ENCODE measurements at places on chromosomes 7 and 10.

DNA sequence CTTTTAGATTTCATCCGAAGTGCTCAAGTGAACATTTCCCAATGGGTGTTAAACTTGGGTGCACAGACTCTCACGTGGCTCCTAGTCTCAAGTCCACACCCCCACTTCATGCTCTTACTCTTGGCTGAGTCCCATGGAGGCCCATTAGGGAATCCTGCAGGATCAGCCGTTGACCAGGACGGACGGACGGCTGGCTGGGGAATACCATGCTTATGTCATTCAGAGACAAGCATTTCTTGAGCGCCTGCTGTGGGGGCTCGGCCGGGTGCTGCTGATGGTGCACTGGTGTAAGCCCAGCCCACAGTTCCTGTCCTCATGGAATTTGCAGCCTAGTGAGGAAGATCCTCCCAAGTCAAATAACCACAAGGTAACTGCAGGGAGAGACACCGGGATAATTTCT lies 44.7 kb downstream of the PITRM1 start:
- DNase-seq, result no peak

- no peak for DNase-seq
Measured at GRCh38 chr10:95335933-95336699, 45.3 kb upstream of the PDLIM1 start.

GRCh38 chr10:18620856-18621255 lies 30.5 kb downstream of the NSUN6 start:
- no peak for DNase-seq

DNA sequence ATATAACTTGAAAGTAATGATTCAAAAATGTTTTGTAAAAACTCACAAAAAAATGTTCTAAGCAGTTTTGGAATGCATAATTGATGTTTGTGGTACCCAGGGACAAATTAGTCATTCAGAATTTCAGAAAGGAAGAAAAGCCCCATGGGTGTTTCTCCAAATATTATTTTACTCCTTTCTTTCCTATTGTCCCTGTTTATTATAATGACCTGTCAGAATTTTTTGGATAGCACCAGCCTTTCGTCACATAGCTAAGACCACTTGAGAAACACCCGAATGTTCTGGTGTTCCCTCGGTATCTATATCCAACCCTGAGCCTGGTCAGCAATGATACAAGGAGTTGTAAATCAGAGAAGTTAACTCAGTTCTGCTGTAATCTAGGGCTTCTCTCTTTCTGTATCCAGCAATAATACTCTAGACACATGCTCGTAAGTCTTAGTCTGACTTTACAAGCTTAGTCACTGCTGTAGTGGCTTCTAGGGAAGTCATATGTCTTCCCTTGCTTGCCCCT lies 64.8 kb upstream of the MEOX2 start:
- no peak for DNase-seq

DNA sequence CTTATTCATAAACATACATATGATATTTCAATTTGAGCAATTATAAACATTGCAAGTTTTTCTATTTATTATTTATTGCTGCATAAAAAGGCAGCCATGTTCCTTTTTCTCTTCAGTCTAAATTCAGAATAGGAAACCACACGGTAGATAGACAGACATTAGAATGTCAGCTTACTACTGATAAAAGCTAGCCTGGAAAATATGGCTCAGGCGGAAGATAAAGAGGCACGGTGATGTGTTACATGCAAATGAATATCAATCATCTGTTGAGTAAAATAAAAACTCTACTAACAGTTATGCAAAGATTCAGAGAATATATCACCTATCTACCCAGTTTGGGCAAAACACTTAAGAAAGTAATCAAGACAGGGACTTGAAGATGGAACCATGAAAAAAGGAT lies 73.5 kb upstream of the PDSS1 start:
- DNase-seq, result no peak

GRCh38 chr10:128568041-128568440 lies 441.8 kb upstream of the MKI67 start:
- DNase-seq, result no peak

GRCh38 chr10:16965740-16966447 lies 148.7 kb upstream of the RSU1 start:
- no peak for DNase-seq

GRCh38 chr7:133529861-133530260 lies 277.0 kb downstream of the EXOC4 start:
- DNase-seq, result no peak

DNA sequence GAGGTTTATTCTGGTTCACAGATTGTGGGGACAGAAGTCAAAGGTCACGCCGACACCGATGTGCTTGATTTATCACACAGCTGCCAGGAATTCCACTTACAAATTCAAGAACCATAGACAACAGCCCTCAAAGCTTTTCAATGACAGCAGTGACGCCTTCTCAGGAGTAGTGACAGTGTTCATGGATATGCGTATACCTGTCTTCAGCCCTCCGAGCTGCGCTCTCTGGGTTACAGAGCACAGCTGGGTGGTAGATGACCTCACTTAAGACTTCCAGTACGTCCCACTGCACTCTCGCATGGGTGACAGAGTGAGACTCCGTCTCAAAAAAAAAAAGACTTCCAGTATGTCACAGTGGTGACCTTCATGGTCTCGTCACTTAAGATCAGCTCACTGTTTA lies 108.5 kb downstream of the TCERG1L start:
- no peak for DNase-seq

DNA sequence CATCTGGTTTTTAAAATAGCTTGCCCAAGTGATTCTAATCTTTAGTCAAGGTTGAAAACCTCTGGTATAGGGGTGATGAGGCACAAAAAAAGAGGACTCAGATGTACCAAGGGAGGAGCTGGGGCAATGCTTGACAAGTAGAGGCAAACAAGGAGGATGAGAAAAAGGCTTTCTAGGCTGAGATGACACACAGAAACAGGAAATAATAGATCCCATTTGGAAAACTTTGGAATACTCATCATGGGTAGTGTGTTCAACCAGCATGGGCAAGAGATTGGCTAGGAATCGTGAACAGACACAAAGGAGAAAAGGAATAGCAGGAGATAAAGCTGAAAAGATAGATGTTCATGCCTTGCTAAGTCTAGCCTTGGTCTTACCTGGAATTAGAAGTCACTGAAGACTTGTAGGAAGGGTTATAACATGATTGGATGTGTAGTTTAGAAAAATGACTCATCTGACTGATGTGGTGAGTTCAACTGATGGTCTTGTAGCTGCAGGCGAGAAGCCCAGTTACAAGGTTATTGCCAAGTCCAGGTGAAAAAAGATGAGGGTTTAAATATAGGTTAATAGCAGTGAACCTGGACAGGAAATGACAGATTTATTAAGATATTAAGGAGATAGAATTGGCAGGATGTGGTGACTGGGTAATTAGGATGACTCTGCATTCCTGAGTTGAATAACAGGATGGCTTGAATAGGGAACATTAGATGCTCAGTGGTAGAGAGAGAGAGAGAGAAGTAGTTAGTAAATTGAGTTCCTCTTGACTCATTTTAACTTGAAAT lies 214.0 kb upstream of the LRGUK start:
- no peak for DNase-seq

GRCh38 chr7:40880581-40880980 lies 745.8 kb downstream of the SUGCT start:
- DNase-seq, result no peak

DNA sequence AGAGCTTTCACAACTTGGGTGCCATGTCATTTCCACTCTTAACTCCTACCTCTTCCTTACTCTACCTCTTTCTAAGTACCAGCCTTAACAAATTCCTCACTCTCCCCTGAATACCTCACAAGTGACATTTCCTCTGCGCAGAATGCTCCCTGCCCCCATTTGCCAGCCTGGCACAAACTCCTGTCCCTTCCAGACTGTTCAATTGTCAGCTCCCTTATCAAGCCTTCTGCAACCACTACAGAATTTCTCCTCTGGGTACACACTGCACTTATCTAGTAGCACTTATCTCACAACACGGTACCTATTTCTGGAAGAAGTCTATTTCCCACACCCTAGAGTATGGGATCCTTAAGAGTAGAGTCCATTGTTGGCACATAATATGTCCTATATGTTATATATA lies 39.1 kb upstream of the ANAPC16 start:
- no peak for DNase-seq

DNA sequence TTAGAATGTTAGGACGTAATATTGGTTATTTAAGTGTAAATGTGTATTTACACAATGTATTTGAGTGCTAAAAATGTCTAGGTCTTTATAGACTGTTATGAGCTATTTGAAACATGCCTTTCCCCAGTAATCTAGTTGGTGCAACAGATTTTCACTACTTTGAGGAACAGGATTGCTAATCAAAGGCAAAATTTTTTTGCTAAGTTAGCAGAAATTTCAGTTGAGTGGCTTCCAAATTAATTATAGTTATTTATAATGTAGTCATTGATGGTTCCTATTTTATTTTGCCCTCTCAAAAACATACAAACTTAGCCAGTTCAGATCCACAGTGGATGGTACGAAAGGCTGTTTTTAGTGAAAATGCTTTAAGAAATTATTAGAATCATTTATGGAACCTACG lies 78.7 kb upstream of the LYZL2 start:
- DNase-seq, result no peak

GRCh38 chr10:95600158-95600557 lies 39.0 kb upstream of the SORBS1 start:
- DNase-seq, result no peak

DNA sequence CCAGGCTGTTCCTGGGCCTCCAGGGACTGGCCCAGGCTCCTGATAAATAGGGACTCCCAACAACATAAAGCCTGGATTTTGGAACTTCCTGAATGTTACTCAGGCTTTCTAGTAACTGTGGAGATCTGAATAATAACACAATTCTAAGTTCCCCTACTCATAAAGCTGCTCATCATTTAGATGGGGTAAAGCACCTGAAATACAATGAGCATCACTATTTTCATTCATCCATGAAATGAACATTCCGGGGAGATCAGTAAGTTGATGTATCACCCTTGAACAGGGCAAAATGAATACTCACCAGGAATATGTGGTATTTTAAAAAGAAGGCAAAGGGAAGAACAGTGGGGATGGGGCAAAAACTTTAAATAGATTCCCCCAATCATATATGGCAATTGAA lies 48.3 kb upstream of the ATRNL1 start:
- no peak for DNase-seq

- no peak for DNase-seq
Measured at GRCh38 chr7:122528879-122529481, 169.9 kb downstream of the RNF133 start.

DNA sequence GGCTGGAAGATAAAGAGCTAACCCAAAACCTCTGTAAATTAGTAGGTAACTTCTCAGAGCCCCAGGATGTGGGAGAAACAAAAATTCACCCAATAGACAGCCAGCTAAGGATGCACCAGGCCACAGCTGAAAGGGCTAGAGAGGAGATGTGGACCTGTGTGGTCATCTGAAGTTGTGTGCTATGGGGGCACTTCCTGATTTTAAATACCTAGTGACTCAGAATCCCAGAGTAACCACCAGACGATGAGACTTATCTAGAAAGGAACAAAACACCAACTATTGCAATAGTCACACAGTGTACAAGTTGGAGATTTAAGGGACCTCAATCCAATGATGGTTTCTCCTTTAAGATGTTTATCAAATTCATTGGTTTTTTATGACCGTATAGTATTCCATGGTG lies 408.3 kb upstream of the ANKRD30A start:
- no peak for DNase-seq

GRCh38 chr7:74449809-74450397 lies 3.8 kb upstream of the GTF2IRD1 start:
- peak; percentile 68 for DNase-seq

GRCh38 chr10:79139124-79139835 lies 70.5 kb downstream of the ZMIZ1 start:
- DNase-seq, result no peak

GRCh38 chr10:99534939-99535763 lies 2.4 kb downstream of the NKX2-3 start:
- DNase-seq, result no peak

DNA sequence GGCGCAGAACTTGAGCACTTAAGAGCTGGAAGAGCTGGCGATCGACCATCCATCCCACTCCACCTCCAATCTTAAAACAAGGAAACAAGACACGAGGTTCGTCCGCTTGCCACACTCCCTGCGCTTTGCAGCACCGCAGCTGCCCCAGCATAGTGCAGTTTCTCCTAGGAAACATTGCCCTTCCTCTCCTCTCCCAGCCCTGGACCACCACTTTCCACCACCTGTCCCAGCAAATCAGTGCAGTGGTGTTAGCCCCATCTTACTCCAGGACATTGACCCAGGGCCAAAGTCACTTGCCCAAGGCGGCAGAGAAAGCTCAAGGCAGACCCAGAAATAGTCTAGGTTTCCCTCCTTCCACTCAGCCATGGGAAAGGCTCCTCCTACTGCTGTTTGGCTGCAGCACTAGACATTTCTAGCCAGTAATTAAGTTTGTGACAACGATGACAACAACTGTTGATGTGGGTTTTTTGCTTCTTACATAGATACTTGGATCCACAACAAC lies 1.5 kb upstream of the PARD3 start:
- no peak for DNase-seq

DNA sequence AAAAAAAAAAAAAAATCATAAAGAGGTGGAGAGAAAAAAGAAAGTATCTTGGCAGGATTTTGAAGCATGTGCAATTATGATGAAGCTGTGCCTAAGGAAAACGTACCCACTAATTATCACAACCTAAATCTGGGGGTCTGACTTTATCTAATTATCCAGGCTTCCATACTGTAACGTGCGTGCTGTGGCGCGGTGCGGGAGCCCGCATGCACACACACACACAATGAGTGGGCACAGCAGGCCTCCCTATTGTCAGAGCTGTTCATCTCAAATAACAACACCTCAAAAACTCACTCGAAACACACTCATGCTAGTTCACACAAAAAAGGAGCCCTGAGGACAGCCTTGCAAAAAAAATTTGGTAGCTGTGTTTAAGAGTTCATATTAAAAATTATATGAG lies 31.9 kb downstream of the BEND7 start:
- no peak for DNase-seq

All from activated gamma-delta T cell treated with Interleukin-2 at 50 U/mL for 16 hours (primary cell).